Astrocyte (in vitro differentiated cells and primary cell): ENCODE measurements at places on chromosomes 12 and 14. TPM values are rescaled to one million over a fixed set of nuclear protein-coding genes. Genes with fewer than 3 reads are reported as not detected.

DNA sequence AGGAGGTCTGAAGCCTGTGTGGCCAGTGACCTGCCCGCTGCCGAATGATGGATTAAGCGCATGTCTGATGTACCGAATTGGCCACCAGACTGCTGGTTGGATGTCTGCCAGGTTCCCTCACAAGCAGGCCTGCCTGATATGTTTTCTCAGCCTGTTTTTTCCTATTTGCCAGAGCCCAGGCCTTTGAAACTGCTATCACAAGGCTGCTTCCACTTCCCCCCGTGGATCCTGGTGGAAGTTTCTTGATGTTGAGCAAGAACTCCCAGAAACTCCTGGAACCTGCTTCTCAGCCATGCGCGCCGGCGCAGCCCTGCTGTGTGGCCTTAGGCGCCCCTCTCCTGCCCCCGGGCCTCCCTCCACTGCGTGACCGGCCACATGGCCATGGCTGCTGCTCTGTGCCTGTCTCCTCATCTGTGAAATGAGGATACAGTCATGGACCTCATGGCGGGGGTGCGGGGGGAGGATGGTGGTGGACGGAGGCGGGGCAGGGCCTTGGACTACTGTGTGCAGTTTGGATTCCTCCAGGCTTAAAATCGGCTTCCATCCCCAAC is 56.6 kb downstream of the CALM1 start:
- peak; percentile 23 for DNase-seq

- no peak for DNase-seq
These were observed 8.9 kb upstream of the FAIM2 start for GRCh38 chr12:49912345-49913255.

GRCh38 chr12:48600552-48600951 is 30.7 kb upstream of the LALBA start:
- no peak for DNase-seq

OASL gene
- total RNA-seq: 0.75 and 1.3 TPM in 2 replicates

LYZ gene
- total RNA-seq: 0.31 and 0.45 TPM in 2 replicates

DNA sequence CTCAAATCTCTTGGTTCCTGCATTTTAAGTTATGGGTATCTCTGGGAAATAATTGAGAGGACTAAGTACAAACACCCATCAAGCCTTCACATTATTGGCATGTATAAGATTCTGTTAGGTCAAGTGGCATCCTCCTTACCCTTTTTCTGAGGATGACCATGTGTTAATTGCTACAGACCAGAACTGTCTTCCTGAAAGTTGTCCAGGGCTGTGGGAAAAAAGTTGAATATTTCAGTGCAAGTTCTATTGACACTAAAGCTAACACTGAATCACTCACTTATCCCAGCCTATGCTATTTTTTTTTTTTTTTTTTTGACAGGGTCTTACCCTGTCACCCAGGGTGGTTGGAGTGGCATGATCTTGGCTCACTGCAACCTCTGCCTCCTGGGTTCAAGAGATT is 130.1 kb upstream of the HIF1A start:
- DNase-seq: no peak

DNA sequence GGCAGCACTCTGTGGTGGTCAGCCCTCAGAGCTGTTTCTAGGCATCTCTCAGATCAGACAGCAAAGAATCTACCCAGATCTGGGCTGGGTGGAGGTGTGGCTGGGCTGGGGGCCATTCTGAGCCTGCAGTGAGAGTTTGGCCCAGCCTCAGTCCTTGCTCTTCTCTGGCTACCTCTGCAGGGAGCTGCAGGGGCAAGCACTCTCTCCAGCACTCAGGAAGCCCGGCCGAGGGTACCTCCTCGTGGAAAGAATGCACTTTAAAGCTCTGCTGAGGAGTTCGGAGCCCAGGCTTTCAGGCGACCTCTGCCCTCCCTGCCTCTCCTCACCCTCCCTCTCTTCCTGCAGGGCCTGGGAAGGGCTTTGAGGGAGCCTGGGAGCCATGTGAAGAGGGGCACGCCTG is 31.2 kb downstream of the IL31 start:
- no peak for DNase-seq

HNF1A gene
- not detected in 2 replicates for total RNA-seq

DNA sequence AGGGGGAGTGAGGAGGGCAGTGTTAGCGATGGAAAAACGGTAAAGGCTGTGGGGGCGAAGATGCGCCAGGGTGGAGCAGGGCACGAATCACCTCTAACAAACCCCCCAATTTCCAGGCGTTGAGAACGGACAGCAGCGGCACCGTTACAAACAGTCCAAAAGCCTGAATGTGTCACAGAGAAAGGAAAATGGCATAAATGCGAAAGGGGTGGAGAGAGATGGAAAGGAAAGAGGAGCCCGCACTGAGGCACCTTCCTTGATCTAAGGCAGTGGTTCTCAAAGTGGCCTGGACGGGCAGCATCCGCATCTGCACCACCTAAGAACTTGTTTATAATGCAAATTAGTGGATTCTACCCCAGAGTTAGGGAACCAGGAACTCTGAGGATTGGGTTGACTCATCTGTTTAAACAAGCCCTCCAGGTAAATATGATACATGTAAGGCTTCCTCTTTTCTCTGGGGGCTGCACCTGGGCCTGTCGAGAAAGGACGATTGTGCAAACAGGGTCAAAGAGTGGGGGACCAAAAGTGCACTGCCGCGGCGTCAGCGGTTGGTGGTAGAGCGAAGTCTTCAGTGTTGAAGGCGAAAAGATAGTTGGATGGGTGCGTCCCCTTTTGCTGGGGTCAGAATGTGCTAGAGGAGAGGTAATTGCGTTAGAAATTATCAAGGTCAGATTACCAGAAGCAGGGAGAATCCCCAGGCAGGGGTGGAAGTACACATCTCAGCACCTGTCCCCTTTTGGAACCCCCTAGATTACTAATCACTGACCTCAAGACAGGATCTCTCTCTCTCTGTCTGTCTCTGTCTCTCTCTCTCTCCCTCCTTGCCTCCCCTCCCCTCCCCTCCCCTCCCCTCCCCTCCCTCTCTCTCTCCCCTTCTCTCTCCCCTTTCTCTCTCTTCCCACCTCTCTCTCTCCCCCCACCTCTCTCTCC is 1.3 kb upstream of the KCNH5 start:
- no peak for DNase-seq

DNA sequence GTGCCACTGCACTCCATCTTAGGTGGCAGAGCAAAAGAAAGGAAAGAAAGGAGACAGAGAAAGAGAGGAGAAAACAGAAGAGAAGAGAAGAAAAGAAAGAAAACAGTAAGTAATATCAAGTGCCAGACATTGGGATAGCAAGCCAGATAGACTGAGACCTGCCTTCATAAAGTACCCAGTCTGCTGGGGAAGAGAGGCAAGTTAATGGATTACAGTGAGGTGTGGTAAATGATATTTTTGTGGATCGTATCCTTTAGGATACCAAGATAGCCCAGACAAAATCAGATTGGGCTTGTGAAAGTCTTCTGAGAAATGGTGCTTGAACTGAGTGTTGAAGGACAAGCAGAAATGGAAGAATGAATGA is 1.5 kb upstream of the SPTSSA start:
- no peak for DNase-seq

DNA sequence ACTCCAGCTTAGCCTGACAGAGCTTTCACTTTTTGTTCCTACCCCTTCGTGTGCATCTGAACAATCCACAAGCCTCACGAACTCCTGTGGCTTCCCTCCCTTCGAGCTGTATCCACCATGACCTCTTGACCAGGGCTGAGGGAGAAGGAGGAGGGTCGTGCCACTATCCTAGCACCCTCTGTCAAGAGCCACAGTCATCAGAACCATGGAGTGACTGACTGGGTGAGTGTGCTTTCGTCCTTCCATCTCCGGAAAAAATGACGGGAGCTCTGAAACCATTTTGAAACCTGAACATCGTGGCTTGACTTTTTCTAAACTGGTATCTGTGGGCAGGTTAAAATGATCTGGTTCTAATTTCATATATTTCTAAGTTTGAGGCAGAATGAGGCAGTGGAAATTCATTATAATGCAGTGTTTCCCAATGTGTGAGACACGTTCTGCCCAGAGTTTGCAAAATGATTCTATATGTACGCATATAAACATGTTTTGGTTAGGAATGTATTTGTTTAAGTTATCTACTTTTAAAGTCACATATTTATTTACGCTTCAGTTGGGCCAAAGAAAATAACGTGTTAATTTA is 27.0 kb downstream of the IL26 start:
- DNase-seq: no peak

- no peak for DNase-seq
These were observed 77.1 kb upstream of the PLXNC1 start for GRCh38 chr12:94071258-94071657.

TOGARAM1 gene
- 14.7 and 15.2 TPM in 2 replicates for total RNA-seq

DNA sequence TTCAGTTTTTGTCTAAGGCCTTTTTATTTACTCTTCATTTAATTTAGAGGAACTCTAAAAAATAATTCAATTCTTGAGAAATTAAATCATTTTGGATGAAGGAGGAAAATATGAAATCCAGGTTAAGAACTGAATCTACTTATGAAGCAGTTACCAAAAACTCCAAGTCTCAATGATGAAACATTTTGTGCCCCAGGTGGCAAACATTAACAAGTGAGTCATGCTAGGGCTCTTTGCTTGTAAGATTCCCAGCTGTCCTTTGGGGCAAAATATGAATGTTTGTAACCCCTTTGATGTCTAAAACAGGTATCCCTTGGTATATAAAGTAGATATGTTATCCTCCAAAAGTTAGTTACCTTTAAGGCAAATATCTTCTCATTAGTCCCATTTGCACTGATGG is 202.4 kb downstream of the NEDD1 start:
- no peak for DNase-seq

DNA sequence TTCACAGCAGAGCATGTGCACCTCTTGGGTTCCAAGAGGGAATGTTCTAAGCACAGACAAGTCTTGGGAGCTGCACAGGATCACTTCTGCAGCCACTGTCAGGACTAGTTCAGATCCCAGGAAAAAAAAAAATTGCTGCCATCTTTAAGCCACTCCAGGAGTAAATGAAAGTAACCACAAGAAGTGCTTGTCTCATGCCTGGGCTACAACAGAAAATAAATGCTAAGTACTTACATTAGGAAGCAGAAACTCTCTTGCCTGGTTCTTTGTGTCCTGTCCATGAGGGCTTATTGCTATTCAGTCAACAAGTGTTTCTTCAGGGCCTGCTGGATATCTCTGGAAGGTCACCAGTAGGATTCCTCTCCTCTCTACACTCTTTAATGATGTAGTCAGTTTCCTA is 176.1 kb downstream of the KTN1 start:
- no peak for DNase-seq

DNA sequence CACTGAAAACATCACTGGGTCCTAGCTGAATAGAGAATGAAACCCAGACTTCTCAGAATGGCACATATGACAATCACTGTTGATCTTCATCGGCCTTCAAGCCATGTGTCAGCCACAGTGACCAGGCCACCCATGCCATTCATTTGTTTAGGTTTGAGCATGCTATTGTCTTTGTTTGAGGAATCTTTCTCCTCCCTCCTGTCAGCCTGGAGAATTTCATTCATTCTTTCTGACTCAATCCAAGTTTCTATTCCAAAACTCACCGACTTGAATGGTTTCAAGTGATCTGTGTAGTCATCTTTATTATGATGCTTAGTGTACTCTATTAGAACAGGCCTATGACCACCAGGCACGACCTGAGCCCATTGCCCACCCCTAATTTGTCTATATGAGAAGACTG is 106.3 kb downstream of the ETNK1 start:
- peak; percentile 9 for DNase-seq

DNA sequence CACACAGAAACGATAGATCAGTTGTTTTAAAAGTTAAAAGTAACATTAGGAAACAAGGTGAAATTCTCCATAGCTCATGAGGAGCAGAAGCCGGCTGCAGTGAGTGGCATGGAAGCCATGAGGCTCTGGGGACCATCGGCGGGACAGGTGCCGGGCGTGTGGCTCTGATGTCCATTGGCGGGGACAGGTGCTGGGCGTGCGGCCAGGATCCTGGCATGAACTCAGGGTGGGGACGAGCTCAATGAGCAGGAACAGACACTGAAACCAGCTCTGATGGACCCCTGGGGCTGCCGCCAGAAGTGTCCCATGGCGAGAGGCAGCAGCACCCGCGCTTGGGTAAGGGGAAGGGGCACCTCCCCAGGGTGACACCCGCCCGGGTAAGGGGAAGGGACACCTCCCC is 75.1 kb downstream of the NOC4L start:
- DNase-seq: no peak

POTEM gene
- not detected in 2 replicates for total RNA-seq

TOMM20L gene
- not detected in 2 replicates for total RNA-seq

GRCh38 chr14:29709490-29709889 is 218.2 kb downstream of the PRKD1 start:
- no peak for DNase-seq

DNA sequence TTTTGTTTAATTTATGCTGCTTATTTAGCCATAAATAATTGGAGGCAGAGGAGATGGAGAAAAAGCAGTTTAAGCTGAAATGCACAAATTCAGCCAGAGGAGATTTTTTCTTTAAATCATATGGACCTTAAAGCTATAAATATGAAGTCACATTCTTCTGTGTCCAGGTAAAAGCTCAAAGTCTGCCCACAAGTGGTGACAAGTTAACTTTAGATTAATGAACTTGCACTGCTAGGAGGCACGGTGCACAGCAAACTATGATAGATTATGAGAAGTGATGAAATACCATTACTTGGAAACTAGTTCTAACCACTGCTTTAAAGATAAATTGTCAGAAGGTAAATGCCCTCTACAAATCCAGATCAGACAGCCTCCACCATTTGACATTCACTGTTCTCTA is 69.0 kb downstream of the IFT81 start:
- DNase-seq: peak; percentile 24

- DNase-seq: no peak
These were observed 84.9 kb upstream of the DIO3 start for GRCh38 chr14:101476258-101476915.

DNA sequence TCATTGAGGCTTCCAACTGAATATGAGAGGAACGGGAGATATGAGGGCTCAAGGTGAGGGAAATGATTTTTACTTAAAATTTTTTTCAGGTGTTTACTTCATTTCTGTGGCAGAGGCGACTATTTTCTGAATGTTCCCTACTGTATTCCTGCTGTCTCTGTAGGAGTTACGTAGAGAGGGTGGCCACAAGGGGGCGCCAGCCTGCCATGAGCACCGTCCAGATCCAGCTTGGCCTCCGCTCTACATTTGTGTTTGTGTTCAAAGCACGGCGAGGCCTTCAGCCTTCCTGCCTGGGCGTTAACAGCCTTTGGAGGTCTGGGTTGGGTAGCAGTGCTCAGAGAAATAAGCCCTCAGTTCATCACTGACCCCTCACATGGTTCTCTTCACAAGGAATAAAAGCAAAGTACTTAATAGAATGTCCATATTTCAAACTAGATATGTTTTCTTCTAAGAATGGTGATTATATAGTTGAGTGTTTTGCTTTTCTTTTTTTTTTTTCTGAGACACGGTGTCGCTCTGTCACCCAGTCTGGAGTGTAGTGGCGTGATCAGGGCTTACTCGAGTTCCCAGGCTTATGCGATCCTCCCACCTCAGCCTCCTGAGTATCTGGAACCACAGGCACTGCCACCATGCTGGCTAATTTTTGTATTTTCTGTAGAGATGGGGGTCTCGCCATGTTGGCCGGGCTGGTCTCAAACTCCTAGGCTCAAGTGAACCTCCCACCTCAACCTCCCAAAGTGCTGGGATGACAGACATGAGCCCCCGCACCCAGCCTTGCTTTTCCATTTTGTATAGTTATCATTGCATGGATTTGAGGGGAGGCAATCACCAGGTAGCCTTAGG is 22.3 kb downstream of the CKB start:
- peak; percentile 56 for DNase-seq

TSPAN19 gene
- total RNA-seq: not detected in 2 replicates

ACRBP gene
- total RNA-seq: 0.54 and 0.60 TPM in 2 replicates

AQP6 gene
- total RNA-seq: not detected in 2 replicates

- peak; percentile 53 for DNase-seq
These were observed 102.8 kb downstream of the SLC16A7 start for GRCh38 chr12:59698600-59698999.

NGB gene
- not detected in 2 replicates for total RNA-seq
